ENCODE measurements at places on chromosomes 2 and 18.

DNA sequence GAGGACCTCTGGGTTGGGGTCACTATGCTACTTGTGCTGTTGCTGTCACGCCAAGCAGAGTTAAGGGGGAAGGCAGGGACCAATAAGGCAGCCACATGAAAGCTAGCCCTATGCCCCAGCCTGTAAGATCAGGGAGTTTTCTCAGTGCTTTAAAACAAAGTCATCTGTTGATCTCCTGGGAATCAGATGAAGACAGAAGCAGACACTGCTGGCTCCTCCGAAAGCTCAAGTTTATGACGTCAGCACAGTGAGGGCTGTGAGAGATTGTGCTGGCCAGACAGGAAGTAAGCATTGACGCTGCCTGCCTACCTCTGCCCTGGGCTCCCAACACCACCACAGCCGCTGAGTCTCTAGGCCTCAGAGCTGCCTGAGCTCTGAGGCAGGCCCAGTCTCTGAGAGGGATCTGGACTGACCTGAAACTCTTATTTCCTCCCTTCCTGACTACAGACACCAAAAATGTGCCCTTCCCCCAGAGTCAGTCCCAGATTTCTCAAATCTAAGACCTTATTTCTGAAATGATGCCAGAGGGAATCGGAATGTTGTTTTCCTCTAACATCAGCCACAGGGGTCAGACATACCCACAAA, 118.1 kb upstream of the EPAS1 start:
- DNase-seq = no peak

- no peak for DNase-seq
These were observed 24.9 kb upstream of the RHOB start for GRCh38 chr2:20421988-20422370.

GRCh38 chr2:53880756-53881155, 21.0 kb upstream of the GPR75 start:
- DNase-seq = no peak

DNA sequence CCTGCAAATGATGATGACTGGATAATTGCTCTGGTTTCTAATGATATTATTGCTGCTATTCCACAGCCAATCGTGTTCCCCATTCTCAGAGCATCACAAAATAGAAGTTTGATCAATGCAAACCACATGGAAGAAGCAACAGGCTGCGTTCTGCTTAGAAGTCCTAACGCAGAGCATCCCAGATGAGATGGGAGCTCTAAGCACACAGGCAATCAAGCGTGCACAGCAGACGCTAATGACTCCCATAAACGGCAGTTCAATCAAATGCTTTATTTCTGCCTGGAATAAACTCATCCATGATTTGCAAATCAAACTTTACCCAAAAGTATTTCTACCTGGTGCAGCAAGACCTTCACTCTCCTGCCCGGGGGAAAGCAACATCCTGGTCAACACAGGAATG, 304.2 kb downstream of the FBXO15 start:
- no peak for DNase-seq

DNA sequence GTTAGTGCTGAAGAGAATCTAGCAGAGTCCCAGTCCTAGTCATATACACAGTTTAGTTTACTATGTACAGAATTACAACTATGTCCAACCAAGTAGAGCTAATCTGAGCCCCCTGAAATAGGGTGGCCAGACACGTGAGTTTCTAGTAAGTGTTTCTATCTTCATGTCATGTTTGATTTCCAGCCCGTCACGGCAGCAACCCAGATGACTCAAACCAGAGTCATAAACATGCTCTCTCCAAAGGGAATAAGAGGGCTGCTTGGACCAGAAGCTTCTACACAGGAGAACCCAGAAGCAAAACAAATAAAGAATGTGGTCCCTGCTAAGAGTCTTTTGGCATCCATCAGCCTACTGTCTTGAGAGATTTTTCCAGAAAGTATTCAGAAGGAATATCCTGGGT, 64.9 kb upstream of the WIPF1 start:
- DNase-seq = no peak

GRCh38 chr2:98753801-98754200, 22.9 kb upstream of the MGAT4A start:
- DNase-seq = no peak
